ENCODE measurements at places on chromosomes 7 and 10. TPM values are rescaled to one million over a fixed set of nuclear protein-coding genes. Genes with fewer than 3 reads are reported as not detected.

DNA sequence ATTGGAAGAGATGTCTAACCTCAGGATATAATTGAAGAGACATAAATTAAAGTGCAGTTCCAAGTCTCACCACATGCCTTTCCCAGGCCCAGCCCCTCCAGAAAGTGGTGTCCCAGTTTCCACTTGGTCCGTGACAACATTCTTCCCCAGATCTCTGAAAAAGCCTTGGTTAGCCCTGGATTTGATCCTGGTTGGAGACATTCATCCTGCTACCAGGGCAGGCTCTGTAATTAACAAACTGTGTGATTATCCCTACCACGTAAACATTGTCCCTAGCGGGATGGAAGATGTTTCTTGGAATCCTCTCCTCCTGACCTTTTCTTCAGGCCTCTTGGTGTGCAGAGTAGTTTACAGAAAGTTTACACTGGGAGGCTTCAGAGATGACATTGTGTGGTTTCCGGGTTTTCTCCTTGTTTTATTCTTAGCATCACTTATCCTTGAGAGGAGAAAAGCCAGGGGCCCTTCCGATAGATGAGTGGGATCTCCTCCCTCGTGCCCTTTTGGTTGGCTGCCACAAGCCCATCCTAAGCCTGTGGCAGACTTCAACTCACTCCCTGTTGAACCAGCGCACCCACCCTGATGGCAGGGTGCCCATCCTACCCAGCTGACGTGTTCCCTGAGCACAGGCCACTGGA, 83.8 kb downstream of the COL13A1 start:
- DNase-seq = no peak

DNA sequence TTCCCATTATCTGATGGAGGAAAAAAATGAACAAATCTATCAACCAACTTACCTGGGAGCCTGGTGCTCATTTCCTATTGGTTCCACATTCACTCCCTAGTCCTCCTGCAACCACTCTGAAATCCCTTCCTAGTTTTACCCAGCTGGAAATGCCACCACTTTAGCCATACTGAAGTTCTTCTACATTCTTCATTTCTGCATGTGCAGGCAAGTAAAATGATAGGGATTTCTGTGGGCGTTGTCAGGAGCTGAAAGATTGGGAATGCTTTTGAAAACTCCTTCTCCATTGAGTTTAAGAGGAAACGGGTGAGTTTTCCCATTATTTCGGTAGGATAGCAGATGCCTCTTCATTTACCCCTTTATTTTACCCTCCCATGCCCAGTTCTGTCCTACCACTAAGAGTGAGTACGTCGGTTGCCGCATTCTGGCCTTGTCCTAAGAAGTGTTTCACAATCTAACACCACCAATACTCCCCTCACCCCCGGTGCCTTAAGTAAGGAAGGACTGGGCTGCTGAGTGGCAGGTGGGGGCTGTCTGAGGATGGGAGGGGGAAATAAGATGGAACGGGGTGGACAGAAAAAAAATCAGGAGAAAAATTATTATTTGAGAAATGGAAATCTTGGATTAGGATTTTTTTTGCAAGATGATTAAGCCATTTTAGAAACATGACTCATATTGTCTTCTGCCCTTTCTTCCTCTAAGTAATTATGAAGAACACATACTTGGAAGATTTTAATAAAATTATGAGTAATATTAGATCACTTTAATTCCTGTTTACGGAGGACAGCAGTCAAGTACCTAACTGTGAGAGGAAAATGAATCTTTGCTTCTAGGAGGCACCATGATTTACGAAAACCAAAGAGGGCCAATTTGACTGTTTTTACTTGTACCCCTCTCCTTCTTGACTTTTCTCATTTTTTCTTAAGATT, 13.2 kb upstream of the TAS2R60 start:
- no peak for DNase-seq

DNA sequence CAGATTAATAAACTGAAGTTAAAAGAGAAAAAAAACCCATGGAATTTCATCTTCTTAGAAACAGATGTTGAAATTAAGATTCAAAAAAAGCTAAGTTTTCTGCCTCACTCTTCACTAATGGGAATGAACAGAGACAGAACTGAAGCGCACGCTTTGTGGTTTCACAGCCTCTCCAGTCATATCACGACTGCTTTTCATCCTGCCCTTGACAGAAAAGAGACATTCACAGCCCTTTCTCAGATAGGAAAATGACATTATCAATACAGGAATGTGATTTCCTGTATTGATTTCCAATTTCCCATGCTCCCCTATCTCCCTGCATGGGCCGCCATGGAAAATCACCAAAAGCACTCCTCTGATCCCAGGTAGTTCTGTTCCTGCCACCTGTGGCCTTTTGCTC, 108.2 kb downstream of the PFKFB3 start:
- DNase-seq = no peak

DNA sequence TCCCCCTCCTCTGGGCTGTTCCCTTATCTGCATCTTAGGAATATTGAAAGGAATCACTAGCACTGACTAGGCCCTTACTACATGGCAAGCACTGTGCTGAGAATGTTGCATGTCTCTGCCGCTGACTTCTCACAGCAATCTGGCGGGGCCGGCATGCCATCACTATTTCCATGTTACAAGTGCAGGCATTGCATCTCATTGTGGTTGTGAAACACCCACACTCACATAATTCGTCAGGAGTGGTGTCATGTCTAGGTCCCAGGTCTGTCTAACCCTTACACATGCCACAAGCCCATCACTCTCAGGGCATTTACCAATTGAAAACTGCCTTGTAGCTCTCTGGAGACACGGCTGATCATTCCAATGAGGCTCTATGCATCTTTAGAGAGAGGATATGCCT, 8.5 kb upstream of the IL2RA start:
- DNase-seq = no peak

DNA sequence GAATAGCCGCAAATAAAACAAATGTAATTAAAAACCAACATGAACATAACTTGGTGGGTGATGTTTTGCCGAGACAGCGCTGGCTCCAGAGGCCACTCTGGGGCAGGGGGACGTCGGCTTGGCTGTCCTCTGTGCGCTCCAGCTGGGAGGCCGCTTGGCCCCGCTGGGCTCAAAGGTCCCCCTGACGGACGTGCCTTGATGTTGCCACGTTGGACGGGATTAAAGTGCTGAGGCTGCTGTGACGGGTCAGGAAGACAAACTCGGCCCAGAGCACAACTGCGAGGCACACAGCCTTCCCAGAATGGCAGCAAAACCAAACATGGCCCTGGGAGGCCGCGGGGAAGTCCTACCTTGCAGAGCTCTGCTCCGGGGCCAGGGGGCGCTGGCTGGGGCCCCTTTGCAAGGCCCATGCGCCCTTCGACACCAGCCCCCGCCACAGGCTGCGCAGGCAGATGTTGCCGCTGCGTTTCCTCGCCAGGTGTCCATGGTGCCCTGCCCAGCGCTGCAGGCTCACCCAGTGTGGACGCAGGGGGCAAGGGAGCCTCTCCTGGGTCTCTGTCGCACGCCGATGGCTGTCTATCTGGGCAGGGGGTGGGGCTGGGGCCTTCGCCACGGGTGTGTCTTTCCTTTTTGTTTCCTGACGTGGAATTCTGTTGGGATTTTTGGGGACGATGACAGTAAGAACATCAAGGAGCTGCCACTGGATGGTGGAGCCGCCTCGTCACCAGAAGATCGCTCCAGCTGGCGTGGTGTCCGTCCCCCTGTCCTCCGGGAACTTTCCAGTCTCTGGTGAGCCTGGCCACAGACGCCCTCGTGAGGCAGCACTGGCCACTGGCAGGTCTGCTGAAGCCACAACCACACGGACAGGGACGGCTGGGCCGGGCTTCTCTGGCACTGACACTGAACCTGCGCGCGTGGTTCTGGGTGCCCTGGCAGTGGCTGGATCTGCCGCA, 99.6 kb upstream of the DIP2C start:
- peak; percentile 29 for DNase-seq

DNA sequence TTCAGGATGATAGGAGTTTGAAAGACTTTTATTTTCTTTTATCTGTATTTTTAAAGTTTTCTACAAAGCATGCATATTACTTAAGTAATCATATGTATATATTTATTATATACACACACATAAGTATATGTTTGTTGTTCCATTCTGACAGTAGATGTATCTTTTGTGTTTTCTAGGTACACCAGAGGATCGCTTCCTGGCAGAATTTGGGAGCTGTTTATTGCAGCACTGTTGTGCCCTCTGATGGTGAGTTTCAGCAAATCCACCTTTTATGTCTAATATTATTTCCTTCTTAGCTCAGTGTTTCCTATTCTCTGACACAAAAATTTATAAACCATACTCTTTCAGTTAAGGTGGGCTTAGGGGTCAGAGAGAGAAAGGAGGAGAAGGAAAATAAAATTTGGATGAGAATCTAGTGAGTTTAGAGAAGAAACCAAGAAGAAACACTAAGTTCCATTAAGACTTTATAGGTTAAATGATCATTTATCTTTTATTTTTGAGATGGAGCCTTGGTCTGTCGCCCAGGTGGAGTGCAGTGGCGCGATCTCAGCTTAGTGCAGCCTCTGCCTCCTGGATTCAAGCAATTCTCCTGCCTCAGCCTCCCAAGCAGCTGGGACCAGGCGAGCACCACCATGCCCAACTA, 59.2 kb upstream of the OIT3 start:
- peak; percentile 33 for DNase-seq

DNA sequence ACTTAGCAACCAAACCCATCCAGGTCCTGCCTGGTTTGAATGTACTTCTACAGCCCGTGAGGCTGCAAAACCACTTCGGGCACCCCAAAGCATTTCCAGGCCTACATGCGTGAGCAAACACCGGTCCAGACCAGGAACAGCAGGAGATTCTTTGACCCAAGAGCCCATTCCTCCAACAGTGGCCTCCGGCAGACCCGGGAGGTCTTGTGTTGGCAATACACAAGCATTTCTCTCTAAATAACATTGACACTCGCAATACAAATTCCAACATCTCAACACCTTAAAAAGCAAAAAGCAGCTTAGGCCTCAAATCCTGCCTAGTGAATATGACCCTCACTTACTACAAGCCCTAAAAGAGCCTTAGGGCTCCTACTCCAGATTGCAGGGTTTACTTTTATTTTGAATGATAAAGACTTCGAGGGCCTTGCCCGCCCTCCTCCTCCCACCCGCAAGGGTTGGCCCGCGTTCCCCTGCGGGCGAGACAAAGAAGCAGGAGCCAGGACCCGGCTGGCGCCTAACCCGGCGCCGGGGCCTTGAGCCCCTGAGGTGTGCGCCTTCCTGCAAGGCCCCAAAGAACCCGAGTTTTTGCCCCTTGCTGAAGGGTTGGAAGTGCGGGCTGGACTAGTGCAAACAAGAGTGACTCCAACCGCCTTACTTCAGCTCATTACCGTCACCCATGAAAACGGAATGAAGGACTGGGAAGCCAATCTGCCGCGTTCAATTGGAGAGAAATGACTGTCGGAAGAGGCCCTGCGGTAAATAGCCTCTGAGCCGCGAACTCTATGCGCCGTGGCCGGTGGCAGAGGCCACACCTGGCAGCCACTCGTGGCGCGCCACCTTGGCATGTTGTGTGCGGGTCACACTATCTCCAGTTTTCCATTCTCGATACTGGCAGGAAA, 3.4 kb upstream of the DLX6 start:
- no peak for DNase-seq

Gene CCL26
- not detected for polyA plus RNA-seq

DNA sequence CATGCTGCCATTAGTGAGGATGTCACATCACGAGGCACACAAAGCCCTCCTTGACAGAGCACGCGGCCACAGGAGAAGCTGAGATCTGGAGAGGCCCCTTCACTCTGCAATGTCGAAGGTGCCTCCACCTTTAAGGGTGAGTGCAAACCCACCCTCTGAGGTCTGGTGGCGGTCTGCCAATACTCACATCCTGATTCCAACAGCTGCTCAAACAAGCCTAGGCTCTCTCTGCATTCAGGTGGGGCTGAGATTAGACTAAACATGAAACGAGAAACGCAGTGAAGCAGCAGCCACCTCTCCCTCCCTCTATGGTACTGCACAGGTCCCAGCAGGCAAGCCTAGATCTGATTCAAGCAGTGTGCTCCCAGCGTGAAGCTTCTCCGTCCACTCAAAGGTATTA, 151.8 kb downstream of the TCERG1L start:
- DNase-seq = no peak

GRCh38 chr10:93095225-93095624, 21.5 kb downstream of the CYP26A1 start:
- no peak for DNase-seq

- peak; percentile 32 for DNase-seq
These were observed 33.1 kb downstream of the SMC3 start for GRCh38 chr10:110600487-110601101.

Gene MYH16
- polyA plus RNA-seq = not detected

DNA sequence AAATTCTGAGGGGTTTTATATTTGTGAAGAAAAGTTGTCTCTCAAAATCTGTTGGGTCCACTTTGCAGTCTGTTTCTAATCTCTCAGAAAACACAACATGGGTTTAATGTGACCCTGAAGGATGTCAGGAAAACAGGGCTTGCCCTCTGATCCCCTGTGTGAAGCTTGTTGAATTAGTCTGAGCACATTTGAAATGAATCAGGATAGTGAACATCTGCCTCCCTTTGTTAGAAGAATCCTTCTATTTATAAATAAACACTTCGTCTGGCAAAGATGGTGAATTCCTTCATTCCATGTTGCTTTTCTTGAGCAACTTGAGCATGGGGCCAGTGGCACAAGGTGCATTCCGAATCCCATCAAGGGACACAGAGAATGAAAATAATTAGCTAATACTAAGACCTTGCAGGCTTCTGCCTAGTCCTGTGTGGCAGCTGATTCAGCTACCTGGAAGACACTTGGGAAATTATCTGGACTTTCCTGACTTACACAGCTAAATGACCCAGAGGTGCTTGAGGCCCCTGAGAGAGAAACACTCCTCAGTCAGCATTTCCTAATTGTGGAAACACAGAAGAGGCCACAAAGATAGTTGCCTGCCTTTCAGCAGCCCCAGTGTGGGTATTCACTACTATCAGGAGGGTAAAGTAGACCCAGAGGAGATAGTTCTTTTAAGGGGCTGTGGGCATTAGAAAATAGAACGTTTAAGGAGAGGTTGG, 305.5 kb downstream of the C7orf25 start:
- DNase-seq = no peak

DNA sequence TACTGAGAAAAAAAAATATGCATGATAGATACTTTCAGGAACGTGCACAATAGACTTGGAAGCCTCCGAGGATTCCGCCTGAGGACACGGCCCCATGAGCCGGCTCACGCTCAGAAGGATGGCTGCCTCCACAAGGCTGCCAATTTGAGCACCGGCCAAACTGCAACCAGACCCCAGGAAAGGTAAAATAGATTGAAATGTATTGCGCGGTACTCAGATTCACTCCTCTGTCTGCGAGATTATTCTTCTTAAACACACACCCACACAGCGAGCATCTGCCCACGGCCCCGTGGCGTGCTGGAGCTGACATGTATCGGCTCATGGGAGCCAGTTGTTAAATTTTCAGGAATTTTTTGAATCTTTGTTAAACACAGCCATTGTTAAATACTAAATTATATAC, 653.2 kb upstream of the MKI67 start:
- DNase-seq = no peak

Gene MINDY4
- 0.14 TPM for polyA plus RNA-seq

Gene CAV1
- polyA plus RNA-seq = 7.4 TPM

DNA sequence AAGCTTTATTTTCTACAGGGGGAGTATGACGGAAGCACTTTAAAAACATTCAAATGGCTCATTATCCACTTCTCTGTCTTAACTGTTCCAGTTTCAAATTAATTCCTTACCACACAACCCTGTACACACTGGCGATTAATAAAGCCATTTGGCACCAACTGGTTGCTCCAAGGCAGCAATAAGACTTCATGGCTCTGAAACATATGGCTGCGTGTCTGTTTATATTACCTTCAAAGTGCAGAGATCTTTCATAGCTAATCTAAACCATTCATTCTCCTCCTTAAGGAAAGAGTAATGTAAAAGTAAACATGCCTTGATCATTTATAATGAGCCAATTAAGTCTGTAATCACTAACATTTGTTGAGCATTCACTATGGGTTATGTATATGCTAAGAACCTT, 325.7 kb downstream of the PARD3 start:
- no peak for DNase-seq

Data from naive B cell (primary cell).